ENCODE measurements at places on chromosomes 3 and 15.

DNA sequence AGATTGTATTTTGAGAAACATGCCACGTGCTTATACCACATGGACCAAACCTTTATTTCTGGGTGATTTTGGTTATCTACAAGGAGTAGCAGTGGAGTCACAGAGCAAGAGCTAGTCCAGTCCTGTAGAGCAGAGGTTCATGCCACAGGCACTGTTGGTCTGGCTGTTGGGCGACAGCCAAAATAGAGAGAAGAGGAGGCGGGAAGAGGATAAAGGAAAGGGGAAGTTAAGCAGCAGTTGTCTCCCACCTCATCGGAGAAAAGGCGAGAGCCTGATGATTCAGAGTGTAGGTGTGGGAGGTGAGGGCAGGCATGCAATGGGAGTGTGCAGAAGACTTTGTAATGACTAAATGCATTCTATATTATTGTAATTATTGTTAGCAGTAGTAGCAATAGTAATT lies 237.5 kb upstream of the ROPN1 start:
- no peak for DNase-seq

- DNase-seq = no peak
Observed at GRCh38 chr3:45232521-45232920, 6.4 kb upstream of the TMEM158 start.

GRCh38 chr15:71112429-71112828 lies 2.8 kb upstream of the THSD4 start:
- no peak for DNase-seq

GRCh38 chr3:105950881-105951600 lies 82.2 kb upstream of the CBLB start:
- no peak for DNase-seq

DNA sequence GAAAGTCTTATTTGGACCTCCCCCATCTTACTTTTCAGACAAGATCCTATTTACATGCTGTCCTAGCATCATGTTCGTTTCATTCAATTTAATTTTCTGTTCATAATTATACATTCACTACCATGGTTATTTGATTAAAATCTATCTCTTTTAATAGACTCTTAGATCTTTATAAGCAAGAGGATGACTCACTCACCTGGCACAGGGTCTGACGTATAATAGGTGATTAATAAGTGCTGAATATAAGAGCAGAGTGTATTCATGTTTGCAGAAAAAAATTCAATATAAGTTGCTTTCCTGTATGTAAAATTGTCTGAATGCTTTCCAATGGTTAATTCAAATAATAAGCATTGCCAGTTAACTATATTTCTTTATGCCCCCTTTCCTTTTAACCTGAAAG lies 165.5 kb upstream of the CBLB start:
- DNase-seq = no peak

- DNase-seq = peak; percentile 62
Observed at GRCh38 chr3:49602877-49603411, 48.7 kb downstream of the BSN start.

DNA sequence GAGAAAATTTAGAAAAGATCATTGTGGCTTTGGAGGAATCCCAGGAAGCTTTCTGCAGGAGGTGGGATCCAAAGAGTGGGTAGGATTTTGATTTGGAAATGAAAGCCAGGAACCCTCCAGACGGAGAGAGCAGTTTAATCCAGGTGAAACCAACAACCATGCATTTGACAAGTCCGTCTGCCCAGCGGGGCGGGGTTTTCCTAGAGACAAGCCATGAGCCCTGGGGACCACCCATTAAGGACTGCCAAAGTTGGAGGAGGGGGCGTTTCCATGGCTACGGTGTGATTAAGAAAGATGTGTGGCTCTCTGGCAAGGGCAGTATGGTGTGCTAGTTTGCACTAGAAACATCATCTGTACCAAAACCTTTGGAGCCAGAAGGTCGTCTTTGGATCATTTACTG lies 53.4 kb downstream of the SRGAP3 start:
- no peak for DNase-seq

DNA sequence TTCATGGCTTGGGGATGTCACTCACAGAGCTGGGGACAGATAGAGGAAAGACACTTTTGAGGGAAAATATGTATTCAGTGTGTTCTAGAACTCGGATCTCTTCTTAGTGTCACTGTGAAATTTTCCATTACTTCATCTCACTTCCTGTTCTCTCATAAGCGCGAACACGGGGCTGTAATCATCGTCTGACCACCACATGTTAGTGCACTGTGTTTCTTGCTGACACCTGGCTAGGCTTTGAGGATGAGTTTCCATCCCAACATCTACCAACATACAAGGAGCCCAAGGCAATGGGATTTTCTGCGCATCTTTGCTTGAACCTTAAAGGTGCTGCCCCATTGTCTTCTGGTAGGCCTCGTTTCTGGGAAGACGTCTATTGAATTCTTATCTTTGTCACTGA lies 84.0 kb downstream of the LIPC start:
- no peak for DNase-seq

All from CD8-positive, alpha-beta T cell (primary cell).